ENCODE measurements at places on chromosomes 12 and 14.

DNA sequence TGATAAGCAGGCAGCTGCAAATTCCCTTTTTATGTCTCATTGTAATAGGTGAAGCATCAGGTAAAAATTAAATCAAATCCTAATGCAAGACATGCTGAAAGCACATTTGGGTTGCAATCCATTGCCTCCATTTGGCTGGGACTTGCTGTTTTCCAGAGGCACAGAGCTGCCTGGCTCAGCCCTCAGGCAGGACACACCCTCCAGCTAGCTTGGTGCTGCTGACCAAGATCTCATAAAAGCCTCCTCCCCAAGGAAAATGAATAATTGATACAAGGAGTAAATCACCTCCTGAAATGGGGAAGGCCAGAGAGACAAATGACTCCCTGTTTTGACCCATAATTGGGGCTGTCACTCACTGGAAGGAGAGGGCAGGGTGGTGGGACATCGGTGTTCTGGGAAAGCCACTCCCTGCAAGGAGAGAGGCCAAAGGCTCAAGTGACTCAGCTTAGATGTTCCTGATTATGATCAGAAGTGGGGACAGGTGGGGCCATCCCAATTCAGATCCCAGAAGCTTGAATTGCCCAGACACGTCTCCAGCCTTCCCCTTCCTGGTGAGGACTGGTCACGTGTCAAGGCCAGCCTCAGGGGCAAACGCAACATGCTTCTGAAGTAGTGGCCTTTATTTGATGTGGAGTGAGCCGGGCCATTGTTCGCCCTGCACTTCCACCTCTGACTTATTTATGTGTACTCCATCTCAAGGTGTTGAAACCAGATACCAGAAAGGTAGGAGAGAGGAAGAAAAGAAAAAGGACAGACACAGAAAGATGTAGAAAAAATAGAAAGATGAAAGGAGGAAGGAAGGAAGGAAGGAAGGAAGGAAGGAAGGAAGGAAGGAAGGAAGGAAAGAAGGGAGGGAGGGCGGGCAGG, 773.7 kb downstream of the BCL11B start:
- DNase-seq = no peak

DNA sequence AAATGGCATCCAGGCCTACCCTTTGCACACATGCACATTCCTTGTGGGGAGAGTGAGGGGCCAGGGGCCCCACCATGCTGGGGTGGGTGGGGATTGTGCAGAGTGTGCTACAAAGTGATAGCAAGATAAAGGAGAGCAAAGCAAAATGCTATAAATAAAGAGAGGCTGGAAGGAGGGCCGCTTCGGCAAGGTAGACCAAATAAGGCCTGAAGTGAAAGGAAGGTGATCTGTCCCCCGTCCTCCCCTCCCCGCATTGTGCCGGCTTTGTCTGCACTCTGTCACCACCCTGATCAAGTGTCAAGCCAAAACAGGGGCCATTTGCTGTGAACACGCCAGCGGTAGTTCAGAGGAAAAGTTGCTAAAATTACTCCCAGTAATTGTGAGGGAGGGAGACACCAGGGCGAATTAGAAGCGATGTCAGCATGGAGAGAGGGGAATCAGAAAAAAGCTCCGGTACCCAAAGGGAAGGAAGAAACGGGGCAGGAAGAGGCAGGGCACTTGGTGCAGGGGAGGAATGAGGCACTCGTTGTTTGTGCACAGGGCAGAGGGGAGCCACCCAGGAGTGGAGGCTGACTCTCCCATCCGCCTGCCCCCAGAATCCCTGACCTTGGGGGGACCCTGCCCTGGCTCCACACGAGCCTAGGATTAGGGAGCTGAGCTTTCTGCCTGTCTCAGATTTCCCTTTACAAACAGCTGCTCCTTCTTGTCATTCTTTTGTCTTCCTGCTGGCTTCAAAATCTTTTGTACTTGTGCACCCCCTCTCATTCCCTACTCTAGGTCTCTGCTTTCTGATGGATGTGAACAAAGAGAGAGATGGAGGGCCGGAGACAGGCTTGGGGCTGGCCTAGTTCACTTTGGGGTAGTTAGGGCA, 2.9 kb upstream of the MYH7 start:
- no peak for DNase-seq

- DNase-seq = no peak
Observed at GRCh38 chr14:72559669-72560255, 334.1 kb downstream of the DPF3 start.

- no peak for DNase-seq
Observed at GRCh38 chr12:108551535-108551934, 9.4 kb downstream of the SART3 start.

DNA sequence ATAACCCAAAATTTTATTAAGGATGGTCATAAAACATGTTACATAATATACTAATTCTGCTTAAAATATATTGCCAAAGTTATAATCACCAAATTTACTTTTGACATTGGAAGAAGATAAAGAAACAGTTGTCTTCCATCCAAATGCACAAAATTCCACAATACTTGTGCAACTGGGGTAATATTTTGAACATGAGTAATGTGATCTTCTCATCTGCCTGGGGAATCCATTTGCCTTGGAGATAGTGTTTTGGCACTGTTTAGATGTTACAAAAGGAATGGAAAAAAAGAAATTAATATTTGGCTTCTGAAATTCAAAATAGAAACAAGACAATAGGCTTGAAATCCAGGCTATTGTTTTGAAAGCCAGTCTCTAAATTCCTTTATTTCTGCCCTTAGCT, 9.1 kb downstream of the GPR19 start:
- DNase-seq = no peak

DNA sequence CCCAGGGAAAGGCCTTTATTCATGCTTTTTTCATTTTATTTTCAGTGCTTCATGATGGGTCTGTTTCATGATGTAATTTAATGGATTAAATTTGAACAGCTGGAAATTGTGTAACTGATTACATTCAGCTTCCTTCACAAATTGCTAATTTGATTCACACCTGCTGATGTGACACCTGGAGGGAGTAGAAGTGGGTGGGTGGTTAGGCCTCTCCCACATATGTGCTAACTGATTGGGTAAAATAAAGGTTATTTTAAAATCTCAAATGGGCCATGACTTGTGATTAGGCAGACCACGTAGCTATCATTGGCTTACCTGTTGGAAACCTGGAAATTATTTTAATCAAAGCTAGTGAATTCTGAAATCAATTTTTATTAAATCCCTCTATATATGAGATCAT, 142.1 kb downstream of the GXYLT1 start:
- DNase-seq = no peak

DNA sequence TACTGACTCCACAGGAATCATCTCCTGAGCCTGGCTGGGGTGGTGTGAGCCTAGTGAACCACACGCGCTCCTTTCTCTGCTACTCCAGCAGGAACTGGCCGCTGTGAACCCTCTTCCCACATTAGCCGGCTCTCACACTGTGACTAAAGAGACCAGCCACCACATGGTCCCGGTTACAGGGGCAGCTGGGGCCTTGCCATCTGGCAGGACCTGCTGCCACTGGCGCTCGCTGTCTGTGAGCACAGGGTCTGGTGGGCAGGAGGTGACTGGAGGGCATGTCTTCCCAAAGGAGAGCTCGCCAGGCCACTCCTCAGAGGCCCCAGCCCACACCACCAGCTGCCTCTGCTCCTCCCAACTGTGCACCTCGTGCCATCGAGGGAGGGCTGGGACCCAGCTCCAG, 99.3 kb downstream of the SINHCAF start:
- DNase-seq = no peak

GRCh38 chr14:85439696-85440328, 90.1 kb upstream of the FLRT2 start:
- DNase-seq = no peak

DNA sequence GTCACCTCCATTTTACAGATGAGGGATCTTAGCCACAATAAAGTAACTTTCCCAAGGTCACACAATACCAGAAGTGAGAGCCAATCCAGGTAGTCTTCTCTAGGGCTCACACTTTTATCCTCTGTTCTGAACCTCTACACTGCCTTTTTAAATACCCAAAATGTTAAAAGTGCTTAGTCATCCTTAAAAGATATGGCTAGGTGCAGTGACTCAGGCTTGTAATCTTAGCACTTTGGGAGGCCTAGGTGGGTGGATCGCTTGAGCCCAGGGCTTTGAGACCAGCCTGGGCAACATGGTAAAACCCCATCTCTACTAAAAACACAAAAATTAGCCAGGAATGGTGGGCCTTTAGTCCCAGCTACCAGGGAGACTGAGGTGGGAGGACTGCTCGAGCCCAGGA, 104.1 kb upstream of the PPP4R3A start:
- no peak for DNase-seq

DNA sequence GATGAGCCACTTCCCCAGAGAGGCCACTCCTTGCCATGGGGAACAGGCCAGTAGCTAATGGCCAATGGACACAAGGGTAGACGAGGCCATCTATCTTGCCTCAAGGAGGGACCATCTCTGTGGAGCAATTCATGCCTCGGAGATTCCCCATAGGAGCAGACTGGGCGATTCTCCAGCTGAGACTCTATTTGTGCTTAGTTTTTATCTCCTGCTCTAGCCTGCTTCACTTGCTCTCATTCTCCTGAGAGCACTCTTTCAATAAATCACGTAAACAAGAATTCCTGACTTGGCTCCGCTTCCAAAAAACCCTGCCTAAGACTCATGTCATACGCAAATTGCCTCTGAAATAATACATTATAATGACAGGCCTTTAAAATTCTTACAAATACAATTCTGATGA, 396.4 kb upstream of the USP15 start:
- DNase-seq = no peak

DNA sequence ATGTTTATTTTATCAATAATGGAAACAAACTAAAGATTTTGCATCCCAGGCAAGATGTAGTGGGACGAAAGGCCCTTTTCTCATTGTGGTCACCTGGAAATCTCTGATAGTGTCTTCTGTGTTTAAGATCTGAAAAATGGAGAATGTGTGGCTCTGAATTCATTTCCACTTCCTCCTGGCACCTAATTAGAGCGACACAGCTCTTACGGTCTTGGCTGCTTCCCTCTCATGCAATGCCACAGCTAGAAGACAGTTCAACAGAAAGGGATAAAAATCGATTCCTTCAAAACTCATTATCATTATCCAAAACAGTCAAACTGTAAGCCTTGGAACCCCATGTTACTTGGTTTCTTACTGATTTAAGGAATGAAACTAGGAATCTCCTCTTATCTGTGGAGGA, 9.3 kb downstream of the ST8SIA1 start:
- no peak for DNase-seq

DNA sequence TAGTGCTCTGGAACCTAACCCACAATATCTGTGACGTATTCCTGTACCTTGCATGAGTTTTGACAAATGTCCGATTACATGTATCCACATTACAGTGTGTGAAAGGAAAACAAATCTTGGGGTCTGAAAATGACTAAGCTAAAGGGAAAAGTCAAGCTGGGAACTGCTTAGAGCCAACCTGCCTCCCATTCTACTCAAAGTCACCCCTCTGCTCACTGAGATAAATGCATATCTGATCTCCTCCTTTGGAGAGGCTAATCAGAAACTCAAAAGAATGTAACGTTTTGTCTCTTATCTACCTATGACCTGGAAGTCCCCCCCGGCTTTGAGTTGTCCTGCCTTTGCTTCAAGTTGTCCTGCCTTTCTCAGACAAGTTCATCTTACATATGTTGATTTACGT, 34.0 kb upstream of the KIF21A start:
- no peak for DNase-seq
